ENCODE measurements at places on chromosomes 4 and X.

DNA sequence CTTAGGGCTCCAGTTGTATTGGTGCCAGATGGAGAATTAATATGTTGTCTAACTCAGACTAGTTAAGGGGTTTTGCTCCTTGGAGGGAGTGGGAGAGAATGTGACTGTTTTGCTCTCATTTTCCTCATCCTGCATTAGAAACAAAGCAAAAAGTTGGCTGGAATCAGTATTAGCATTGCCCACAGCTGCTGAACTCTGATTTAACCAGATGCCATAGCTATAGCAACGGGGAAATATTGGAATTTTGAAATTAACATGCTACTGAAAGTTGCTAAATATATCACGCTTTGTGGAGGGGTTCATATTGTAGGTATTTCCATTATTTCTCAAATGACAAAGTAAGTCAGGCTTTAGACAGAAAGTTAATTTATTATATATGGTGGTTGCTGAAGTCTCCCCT is 66.7 kb upstream of the EOLA2 start:
- DNase-seq, result no peak

GRCh38 chr4:154433543-154433942 is 58.1 kb downstream of the DCHS2 start:
- DNase-seq, result no peak

DNA sequence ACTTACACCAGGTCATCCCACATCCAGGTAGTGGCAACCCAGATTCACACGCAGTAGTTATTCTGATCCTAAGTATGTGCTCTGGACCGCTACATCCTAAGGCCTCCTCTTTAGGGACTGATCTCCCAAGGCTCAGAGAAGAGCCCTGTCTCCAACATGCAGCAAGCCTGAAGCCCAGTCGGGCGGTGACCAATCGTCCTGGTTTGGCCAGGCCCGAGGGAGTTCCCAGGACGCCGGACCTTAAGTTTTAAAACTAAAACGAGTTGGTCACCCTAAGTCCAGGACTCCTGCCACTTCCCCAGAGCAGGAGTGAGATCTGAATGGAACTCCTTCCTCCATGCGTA is 385 bp downstream of the LYAR start:
- DNase-seq, result no peak

- DNase-seq, result no peak
Observed at GRCh38 chr4:20944961-20945360, 244.7 kb downstream of the PACRGL start.

DNA sequence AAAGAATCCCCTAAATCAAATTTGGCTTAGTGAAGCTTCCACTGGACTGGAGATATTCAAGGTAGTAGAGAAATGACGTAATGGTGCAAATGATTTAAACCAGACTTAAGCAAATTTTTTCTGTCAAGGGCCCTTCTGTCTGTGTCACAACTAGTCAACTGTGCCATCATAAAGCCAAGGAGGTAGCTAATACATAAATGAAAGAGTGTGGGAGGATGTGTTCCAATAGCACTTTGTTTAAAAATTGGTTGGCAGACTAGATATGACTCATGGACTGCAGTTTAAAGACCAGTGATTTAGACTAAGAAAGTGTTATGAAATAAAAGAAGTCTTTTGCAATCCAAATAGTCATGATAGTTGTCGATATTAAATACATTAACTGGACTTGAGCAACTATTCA is 24.3 kb upstream of the TEX13C start:
- no peak for DNase-seq

DNA sequence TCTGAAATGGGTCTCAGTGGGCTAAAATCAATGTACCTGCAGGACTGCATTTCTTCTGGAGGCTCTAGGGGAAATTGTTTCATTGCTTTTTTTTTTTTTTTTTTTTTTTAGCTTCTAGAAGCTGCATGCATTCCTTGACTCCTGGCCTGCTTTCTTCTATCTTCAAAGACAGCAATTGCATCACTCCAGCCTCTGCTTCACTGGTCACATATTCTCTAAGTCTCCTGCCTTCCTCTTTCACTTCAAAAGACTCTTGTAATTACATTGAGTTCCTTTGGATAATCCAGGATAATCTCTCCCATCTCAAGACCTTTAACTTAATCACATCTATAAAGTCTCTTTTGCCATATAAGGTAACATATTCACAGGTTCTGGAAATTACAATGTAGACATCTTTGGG is 11.3 kb upstream of the PCYT1B start:
- DNase-seq, result no peak

DNA sequence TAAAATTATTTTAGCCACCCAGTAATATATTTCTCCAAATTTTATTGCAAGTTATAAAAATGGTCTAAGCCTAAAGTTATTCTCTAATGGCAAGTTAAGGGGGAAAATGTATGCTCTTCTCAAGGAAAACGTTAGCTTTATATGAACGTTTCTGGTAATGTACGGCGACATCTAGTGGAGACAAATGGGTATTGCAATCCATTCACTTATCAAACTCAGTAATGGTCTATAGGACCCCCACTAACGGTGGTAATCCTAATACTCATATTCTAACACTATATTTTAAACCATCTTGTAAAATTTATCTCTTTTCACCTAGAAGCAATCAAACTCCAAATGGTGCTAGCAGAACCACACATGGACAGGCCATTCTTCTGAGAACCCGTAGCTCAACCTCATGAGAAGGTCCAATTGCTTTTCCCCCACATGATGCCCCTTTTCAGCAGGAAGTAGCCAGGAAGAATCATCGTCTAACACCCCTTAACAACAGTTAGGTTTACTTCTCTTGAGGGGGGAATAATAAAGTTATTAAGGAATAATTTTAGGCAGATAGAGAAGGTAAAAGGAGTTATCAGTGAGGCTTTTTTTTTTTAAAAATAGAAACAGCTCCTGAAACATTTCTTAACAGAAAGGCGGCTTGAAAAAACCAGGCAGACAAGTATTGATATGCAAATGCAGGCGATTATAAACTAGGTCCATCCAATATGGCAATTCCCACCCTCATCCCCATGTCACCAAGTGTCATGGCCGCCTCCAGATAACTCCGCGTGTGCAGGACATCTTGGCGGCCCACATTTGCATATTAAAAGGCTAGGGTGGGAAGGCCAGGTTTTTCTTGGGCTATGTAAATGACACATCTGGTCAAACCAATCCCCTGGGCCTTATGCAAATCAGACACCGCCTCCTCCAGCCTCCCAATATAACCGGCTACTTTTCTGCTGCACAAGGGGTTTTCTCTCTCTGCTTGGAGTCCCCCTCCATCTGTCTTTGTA is 35.0 kb downstream of the NUDT11 start:
- DNase-seq, result no peak

GRCh38 chr4:158172261-158173258 is at the start of gene GASK1B:
Gene GASK1B, minus strand, starts transcription at chr4:158173025. Its CDS starts 1,650 bp downstream, at chr4:158171375.
- no peak for DNase-seq

GRCh38 chrX:150913511-150913910 is 15.0 kb upstream of the CD99L2 start:
- DNase-seq, result no peak

All from posterior cingulate gyrus (tissue), 11 donors.